Dermis lymphatic vessel endothelial cell (primary cell): ENCODE measurements at places on chromosomes 6 and 20. TPM values are rescaled to one million over a fixed set of nuclear protein-coding genes. Genes with fewer than 3 reads are reported as not detected.

FOXC1 gene
- total RNA-seq, result 4.0 and 4.4 TPM in 2 replicates

TGM3 gene
- not detected in 2 replicates for total RNA-seq

TNF gene
- total RNA-seq, result not detected in 2 replicates

GPR6 gene
- total RNA-seq, result not detected in 2 replicates

LPA gene
- not detected in 2 replicates for total RNA-seq

PNPLA1 gene
- not detected in 2 replicates for total RNA-seq

SIM1 gene
- under 0.01 TPM in 1 of 2 replicates, not detected in the other for total RNA-seq

SASH1 gene
- 97.2 and 116 TPM in 2 replicates for total RNA-seq

MTO1 gene
- 22.1 and 27.2 TPM in 2 replicates for total RNA-seq

DEFB124 gene
- total RNA-seq, result not detected in 2 replicates

AIF1 gene
- total RNA-seq, result 0.17 TPM in 1 of 2 replicates, not detected in the other

SPDEF gene
- not detected in 2 replicates for total RNA-seq

ENPP5 gene
- not detected in 2 replicates for total RNA-seq

CGAS gene
- 0.69 and 0.98 TPM in 2 replicates for total RNA-seq

IL17F gene
- not detected in 2 replicates for total RNA-seq

LINC00237 gene
- not detected in 2 replicates for total RNA-seq

TCF21 gene
- not detected in 2 replicates for total RNA-seq

LHFPL5 gene
- total RNA-seq, result not detected in 2 replicates

FYN gene
- 94.7 and 101 TPM in 2 replicates for total RNA-seq

RNF182 gene
- 0.09 and 0.22 TPM in 2 replicates for total RNA-seq

HSPA1L gene
- total RNA-seq, result 1.2 and 1.5 TPM in 2 replicates
